ENCODE measurements at places on chromosomes 6 and 20.

DNA sequence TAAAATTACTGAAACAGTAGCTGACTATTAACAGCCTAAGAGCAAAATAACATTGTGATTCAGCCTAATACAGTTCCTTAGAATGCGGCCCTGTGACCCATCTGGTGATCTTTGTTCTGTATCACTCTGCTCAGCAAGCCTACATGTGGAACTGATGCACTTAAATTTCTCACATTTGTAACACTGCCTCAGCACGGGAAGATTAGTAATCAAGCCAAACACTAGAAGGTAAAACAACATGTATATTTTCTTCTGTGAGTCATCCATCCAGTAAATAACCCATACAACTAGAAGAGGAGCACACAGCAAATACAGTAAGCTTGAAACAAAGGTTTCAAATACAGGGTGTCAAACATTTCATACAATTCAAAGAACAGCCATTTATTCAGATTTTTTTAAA is 189.7 kb upstream of the NOX3 start:
- no peak for DNase-seq

GRCh38 chr6:130849594-130849993 is 22.4 kb downstream of the SMLR1 start:
- no peak for DNase-seq

DNA sequence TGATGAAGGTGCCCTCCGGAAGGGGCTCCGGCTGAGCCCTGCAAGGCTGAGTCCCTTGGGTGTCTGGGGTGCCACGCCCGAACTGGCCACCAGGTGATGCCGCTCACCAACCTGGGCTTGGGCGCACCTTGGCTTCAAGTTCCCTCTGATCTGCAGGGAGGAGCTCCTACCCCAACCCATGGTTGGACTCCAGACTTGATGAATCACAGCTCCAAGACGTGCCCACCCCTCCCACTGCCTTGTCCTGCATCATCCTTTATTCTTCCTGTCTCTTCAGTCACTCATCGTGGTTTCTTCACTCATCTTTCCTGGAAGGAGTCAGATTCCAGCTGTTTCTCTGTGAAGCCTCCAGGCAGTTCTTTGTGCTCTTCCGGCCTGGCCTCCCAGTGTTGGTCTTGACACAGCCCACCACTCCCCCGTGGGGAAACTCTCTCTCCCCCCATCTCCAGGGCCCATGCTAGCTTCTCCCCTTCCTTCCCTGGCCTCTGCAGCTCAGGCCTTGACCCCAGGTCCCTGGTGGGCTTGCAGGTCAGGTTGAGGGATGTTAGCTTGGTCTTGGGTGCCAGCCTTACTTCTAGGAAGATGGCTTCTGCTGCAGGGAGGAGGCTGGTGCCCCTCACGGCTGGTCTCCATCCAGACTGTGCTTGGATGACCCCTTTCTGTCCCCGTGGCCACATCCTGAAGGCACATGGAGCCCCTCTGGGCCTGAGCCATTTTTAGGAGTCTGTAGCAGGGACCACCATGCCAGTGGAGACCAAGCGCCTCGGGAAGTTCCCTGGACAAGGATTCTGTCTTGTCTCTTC is 2.6 kb upstream of the ZBP1 start:
- peak; percentile 76 for DNase-seq

DNA sequence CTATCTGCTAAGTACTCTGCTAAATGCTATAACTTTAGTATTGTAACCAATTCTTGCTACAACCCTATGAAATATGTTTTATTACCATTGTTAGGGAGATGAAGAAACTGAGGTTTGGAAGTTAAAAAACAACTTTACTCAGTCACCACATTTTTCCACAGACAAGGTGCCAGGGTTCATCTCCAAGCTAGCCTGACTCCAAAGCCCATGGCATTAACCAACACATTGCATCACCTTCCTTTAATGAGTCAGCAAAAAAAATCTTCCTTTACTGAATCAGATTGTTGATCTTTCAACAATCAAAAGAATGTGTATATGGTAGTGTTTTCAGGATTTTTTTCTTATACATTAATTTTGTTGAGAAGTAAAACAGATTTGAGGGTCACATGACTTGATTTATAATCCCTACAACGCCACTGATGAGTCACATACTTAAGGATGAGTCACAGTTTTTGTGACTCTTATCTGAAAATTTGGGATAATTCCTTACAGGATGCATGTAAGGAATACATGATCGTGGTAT is 41.5 kb downstream of the MAN1A1 start:
- no peak for DNase-seq

GRCh38 chr20:51666126-51666525 is 102.1 kb downstream of the ATP9A start:
- no peak for DNase-seq

DNA sequence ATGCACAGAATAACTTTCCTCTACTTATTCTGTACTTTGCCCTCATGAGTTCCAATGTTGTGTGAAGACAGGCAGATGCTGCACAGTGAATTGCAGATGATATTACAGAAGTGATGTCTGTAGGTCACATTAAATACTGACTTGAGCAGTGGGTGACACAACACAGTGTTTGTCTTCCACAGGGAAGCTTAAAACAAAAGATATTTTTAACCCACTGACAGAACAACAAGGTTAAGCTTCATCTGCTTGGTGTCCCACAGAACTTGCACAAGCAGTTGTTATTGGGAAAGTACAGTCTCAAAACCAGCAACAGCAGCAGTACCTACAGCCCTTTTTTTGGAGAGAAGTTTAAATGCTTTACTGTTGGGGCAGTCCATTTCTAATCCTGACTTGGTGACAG is 10.5 kb downstream of the SUMO4 start:
- DNase-seq: no peak

DNA sequence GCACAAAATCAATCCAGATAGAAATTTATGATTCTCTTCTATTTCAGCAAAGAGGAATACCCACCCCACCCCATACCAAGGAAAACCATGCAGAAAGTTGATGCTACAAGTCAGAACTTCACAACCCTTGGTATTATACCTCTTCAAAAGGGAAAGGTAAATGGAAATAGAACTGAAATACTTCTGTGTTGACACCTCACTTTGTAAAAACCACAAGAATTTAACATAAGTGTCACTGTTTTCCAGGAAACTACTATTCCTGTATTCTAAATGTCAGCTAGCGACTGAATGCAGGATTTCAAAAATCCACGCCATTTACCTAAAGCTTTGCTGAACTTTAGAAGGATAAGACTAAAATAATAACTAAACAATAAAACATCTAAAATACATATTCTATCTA is 3.6 kb downstream of the CPNE1 start:
- DNase-seq: peak; percentile 33

GRCh38 chr6:14699803-14700601 is 545.9 kb upstream of the JARID2 start:
- DNase-seq: no peak

GRCh38 chr20:33443006-33443511 is 504 bp downstream of the SNTA1 start:
- no peak for DNase-seq

DNA sequence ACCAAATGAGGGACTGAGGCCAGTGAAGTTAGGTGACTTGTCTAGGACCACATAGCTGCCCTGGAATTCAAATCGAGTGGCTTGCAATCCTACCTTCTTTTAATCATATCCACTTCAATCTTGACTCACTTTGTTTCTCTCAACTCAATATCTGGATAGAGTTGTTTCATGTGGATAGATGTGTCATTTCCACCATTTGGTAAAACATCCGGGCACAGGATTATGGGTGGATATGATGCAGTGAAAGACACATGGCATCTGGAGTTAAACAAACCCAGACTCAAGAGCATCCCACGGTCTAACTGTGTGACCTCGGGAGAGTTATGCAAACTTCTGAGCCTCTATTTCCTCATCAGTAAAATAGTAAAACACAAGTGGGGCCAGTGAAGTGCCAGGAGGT is 103.6 kb upstream of the CNKSR3 start:
- DNase-seq: no peak

DNA sequence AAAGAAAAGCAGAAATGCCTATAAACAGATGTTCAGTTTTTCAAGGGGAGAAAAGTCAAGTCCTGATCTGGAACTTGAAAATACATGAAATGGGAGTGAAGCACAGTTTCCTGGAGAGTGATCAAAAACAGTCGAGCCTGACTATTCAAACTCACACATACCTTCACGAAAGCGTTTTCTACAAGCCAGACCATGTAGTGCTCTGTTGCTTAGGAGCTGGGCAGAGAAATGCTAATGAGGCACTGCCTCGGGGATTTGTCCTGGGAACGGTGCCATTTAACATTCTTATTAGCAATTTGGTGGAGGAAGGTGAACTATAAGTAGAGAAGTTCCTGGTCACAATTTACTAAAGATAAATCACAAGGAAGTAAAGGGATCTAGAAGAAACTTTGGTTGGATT is 5.9 kb downstream of the NHSL1 start:
- DNase-seq: no peak

DNA sequence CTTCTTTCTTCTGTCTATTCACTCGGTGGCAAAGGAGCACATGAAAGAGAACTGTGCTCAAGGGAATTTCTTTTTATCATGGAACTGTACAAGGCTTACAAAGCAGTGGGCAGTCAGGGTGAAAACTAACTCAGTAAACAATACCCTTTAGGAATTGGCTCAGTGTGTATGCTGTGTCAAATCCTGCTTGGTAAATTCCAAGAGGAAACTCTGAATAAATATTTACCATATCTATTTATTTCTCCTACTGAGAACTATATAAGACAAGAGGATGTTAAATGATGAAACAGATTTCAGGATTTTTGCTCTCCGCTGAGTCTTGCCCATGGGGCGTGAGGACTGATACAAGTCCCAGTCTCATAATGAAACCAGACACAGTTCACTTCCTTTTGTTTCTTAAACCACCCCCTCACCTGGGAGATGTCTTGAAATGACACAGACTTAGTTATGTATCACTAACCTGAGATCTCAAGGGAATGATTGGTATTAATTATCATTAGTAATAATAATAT is 188.8 kb downstream of the BACH2 start:
- peak; percentile 21 for DNase-seq

DNA sequence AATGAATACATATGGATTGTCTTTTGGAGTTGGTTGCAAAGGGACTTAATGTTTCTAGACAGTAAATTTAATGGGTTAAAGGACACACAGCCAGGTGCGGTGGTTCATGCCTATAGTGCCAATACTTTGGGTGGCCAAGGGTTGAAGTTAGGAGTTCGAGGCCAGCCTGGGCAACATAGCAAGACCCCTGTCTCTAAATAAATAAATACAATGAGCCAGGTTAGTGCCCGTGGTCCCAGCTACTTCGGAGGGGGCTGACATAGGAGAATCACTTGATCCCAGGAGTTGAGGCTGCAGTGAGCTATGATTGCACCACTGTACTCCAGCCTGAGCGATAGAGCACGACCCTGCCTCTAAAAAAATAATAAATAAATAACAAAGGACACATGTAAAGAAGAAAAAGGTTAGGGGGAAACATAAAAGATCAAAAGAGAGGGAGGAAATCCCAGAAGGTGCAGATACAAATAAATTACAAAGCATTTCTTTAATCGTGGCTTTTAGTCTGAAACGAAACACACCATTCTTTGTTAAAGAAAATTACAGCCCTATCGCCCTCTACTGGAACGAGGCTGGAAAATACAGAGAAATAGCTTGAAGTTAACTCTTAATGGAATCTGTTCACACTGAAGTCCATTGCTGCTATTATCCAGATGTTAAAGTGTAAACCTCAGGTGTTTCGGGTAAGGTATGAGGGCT is 42.6 kb upstream of the SCML4 start:
- DNase-seq: peak; percentile 68

DNA sequence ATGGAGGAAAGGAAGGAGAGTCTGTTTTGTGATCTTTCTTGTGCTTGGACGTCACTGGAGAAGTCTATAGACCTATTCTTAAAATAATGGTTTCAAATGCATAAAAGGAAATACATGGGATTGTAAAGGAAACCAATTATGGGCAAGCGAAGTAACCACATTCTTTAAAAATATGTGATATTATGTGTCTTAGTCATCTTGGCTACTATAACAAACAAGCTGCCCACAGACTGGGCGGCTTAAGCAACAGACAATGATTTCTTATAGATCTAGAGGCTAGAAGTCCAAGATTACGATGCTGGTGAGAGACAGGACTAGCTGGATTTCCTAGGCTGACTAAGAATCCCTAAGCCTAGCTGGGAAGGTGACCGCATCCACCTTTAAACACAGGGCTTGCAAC is 49.4 kb upstream of the CD83 start:
- DNase-seq: no peak

- no peak for DNase-seq
Measured at GRCh38 chr6:160431791-160432404, 83.7 kb downstream of the SLC22A3 start.

- DNase-seq: no peak
Measured at GRCh38 chr20:59629141-59630045, 25.1 kb downstream of the PHACTR3 start.

DNA sequence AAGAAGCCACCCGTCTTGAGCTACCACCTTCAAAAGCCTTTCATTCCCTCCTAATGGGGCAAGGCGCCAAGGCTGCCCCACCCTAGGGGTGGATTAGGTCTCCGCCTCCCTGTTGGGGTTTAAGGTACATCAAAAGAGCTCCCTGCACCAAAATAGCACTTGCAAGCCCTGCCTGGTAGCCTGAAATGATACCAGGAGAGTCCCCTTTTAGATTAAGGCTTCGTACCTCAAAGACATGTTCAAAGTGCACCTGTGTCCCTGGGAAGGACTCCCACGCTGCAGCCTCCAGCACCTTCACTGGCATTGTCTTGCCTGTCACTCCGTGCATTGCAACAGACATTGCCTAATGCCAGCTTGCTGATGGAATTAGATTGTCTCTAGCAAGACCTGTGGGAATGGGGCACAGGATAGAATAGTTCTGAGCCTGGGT is 15.7 kb upstream of the CDKN1A start:
- no peak for DNase-seq

GRCh38 chr20:35902545-35902941 is 51.8 kb downstream of the SCAND1 start:
- no peak for DNase-seq

GRCh38 chr6:27662769-27663168 is 189.9 kb upstream of the ZNF184 start:
- DNase-seq: no peak

- DNase-seq: no peak
Measured at GRCh38 chr20:16011056-16011455, 562.2 kb downstream of the KIF16B start.

GRCh38 chr6:140980265-140980887 is 1152.3 kb upstream of the GJE1 start:
- no peak for DNase-seq

GRCh38 chr6:147826698-147827097 is 318.2 kb downstream of the SAMD5 start:
- no peak for DNase-seq

GRCh38 chr20:46307139-46307998 is 929 bp downstream of the CDH22 start:
- peak; percentile 76 for DNase-seq

DNA sequence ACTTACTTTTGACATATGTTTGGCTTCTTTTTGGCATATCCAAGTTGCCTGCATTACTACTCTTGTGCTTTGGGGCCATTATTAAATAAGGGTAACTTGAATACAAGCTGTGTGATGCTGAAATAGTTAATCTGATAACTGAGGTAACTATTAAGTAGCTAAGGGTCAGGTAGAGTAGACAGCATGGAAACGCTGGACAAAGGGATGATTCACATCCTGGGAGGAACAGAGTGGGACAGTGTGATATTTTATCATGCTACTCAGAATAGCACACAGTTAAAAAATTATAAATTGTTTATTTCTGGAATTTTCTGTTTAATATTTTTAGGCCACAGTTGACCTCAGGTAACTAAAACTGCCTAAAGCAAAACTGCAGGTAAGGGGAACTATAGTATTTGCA is 483.9 kb downstream of the RFPL4B start:
- no peak for DNase-seq

GRCh38 chr6:4162370-4162769 is 27.0 kb upstream of the ECI2 start:
- DNase-seq: no peak

- DNase-seq: no peak
Measured at GRCh38 chr6:161217628-161218027, 56.2 kb downstream of the AGPAT4 start.
